ENCODE measurements at places on chromosomes 5 and 9.

DNA sequence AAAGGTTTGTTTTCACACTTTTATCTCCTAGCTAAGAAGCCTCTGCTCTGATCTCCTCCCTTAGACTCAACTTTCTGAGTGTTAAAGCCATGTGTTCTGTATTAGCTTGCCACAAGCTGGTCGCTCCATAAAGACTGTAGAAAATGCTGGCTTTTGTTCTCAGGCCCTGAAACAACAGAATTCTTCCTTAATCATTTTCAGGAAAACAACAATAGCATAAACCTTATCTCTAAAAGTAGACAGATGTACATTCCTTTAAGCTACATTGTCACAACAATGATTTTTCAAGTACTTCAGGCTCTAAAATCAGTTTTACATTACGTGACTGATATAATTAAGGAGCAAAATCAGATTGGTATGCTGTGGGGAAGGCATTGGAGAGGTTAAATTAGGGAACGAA is 41.9 kb downstream of the VCAN start:
- DNase-seq = no peak

DNA sequence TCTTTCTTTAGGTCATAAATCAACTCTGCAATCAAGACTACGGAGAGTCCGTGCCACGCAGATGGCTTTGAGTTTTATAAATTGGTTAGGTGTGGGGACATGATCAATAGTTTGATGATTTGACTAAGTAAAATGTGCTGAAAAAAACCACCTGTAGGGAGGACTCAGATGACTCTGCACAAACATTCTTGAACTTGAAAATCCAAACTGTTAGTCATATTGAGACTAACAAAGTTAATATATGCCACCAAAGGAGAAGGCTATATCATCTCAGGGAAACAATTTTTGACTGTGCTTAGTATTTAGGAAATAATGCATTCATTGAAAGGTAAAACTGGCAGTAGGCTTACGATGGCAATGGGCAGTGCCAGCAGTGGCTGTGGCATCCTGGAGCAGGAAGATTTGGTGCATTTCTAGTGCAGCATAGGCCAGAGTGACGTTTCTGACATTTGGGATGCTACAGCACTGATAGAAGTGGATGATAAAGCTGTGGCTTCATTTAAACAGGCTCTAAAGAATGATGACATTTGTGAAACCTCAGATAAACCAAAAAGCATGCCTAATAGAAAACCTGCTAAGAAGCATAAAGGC is 291.1 kb downstream of the MLLT3 start:
- no peak for DNase-seq

DNA sequence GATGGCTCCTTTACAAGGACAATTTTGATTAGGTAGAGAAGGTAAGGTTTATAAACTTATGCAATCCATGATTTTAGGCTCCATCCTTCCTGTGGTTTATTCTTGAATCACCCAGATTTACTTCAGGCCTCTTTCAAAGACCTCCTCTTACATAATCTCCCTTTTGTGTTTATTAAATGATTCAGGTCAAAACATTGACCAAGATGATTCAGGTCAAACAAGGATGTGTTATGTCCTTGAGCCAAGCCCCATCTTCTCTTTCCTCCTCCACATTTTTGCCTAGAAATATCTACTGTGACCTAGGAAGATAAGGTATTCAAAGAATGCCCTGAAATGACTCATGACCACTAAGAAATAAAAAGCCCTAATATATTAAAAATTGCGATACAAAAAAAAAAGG is 31.8 kb upstream of the TLR4 start:
- no peak for DNase-seq

GRCh38 chr9:75626860-75627259 is 263.6 kb upstream of the PCSK5 start:
- no peak for DNase-seq

DNA sequence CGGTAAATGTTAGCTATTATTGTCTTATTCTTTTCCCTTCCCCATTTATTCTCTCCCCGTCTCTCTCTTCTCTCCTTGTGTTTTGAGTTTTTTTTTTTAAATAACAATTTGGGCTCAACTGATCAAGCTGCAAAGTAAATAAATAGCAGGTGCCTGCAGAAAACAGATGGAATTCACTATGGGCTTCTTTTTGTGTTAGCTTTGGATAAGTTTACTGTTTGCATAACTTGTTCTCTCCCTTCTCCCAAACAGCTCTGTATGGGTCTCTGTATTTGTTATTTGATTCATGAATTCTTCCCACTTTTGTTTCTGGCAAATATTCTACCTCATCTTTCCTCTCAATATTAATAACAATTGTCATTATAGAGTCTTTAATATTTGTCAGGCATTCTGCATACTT is 111.8 kb upstream of the ASTN2 start:
- no peak for DNase-seq

Measured in NCI-H1105 (cell line).